ENCODE measurements at places on chromosomes 5 and 9. TPM values are rescaled to one million over a fixed set of nuclear protein-coding genes. Genes with fewer than 3 reads are reported as not detected.

DNA sequence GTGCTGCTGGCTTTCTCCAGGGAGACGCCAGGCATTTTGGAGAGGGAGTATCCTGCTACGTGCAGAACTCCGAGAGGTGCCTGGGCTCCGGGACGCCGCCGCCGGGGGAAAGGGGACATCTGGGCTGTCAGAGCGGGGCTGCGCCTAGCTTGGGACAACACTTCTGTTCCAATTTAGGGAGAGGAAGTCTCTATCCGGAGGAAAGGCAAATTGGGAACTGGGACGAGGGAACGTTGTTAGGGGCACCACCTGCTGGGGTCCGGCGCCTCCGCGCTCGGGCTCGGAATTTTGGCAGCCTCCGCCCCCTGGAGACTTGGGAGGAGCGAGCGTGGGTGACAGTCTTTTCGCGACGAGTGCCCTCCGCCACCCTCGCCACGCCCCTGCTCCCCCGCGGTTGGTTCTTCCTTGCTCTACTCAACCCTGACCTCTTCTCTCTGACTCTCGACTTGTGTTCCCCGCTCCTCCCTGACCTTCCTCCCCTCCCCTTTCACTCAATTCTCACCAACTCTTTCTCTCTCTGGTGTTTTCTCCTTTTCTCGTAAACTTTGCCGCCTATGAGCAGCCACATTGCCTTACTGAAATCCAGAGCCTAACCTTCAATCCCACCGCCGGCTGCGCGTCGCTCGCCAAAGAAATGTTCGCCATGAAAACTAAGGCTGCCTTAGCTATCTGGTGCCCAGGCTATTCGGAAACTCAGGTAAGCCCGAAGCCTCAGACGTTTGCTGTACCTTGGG lies 1.6 kb downstream of the TSLP start:
- H3K36me3 ChIP-seq = no peaks in the 10 kb centered on the region
- peak; percentile 83 for DNase-seq
- no peaks in the 10 kb centered on the region for H3K4me1 ChIP-seq
- peak overlapping the region; percentile 22 for H3K27ac ChIP-seq

GRCh38 chr5:113002423-113002822 lies 25.8 kb downstream of the DCP2 start:
- H3K4me1 ChIP-seq = peaks cover 5% of the 10 kb centered on the region
- peaks cover 27% of the 10 kb centered on the region for H3K36me3 ChIP-seq

RASGRF2 gene
- total RNA-seq = 0.37 TPM

GRCh38 chr9:78940121-78940855 lies 631.5 kb upstream of the TLE4 start:
- no peaks in the 10 kb centered on the region for H3K27me3 ChIP-seq
- no peaks in the 10 kb centered on the region for H3K4me1 ChIP-seq
- no peaks in the 10 kb centered on the region for H3K36me3 ChIP-seq
- H3K4me3 ChIP-seq = no peak overlapping the region

Measured in right lobe of liver (tissue), 6 donors.